ENCODE measurements at places on chromosomes 3 and 15.
A peak's percentile ranks its signal among the peaks of the same experiment; 100 is the strongest.

DNA sequence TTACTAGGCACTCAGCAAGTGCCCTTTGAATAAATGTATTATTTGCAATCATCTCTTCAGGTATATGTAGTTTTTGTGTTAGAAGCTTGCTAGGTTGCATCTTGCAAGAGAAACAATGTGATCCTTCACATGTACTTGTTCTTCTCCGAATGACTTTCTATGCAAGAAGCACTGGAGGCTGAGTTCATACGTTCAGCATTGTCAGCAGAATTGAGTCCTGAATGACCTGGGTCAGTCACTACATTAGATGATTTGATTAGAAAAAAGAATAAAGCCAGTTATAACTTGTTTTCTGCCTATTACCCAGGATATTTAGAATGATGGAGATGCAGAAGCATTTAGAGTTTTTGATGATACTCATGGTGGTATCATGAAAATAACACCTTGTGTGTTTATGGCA lies 479.1 kb upstream of the TPRG1 start:
- no peak for DNase-seq

- DNase-seq: no peak
Observed at GRCh38 chr3:49295489-49296058, 18.5 kb upstream of the C3orf62 start.

- DNase-seq: no peak
Observed at GRCh38 chr15:71538181-71538580, 272.2 kb upstream of the NR2E3 start.

GRCh38 chr15:57284535-57284934 lies 91.8 kb upstream of the CGNL1 start:
- no peak for DNase-seq

- DNase-seq: no peak
Observed at GRCh38 chr3:15205934-15206661, at the start of gene CAPN7. TSS of gene CAPN7 (plus strand) at chr3:15206246. CDS start at chr3:15206496, 250 bp downstream.

GRCh38 chr15:51888593-51889195 lies 59.2 kb downstream of the TMOD3 start:
- DNase-seq: no peak

DNA sequence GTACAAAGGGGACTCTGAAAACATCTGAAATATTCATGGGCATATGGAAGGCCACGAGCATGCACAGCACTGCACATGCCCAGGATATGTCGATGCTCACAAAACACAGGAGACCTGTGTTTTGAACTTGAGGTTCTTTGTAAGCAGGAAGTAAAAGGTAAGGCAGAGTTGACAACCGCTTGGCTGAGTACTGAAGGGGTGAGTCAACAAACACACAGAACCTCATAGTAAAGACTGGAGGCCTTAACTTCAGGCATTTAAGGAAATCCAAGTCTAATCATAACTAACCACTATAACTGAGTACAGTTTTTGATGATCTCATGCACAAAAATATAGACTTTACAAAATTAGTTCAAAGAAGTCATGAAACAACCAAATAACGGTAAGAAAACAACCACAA lies 80.6 kb downstream of the MYO9A start:
- DNase-seq: no peak

- no peak for DNase-seq
Observed at GRCh38 chr3:16466822-16467221, 46.7 kb downstream of the RFTN1 start.

GRCh38 chr15:44427756-44428724 lies 611 bp downstream of the CTDSPL2 start:
- DNase-seq: peak; percentile 57

- peak; percentile 55 for DNase-seq
Observed at GRCh38 chr15:81752546-81752942, 293.3 kb downstream of the MEX3B start.

DNA sequence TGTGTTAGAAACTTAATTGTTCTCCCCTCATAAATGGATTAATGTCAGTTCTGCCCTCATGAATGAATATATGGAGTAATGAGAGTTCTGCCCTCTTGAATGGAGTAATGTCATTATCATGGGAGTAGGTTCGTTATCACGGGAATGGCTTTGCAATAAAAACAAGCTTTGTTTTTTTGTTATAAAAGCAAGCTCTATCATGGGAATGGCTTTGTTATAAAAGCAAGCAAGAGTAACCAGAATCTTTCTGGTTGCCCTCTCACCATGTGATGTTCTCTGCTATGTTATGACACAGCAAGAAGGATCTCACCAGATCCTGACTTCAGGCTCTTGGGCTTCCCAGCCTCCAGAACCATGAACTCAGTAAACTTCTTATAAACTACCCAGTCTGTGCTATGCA lies 38.4 kb upstream of the UBL7 start:
- no peak for DNase-seq

- peak; percentile 2 for DNase-seq
Observed at GRCh38 chr15:74173380-74174218, at the start of gene ISLR. TSS of gene ISLR (plus strand) at chr15:74173710. CDS start at chr15:74174859, 1,149 bp downstream.

DNA sequence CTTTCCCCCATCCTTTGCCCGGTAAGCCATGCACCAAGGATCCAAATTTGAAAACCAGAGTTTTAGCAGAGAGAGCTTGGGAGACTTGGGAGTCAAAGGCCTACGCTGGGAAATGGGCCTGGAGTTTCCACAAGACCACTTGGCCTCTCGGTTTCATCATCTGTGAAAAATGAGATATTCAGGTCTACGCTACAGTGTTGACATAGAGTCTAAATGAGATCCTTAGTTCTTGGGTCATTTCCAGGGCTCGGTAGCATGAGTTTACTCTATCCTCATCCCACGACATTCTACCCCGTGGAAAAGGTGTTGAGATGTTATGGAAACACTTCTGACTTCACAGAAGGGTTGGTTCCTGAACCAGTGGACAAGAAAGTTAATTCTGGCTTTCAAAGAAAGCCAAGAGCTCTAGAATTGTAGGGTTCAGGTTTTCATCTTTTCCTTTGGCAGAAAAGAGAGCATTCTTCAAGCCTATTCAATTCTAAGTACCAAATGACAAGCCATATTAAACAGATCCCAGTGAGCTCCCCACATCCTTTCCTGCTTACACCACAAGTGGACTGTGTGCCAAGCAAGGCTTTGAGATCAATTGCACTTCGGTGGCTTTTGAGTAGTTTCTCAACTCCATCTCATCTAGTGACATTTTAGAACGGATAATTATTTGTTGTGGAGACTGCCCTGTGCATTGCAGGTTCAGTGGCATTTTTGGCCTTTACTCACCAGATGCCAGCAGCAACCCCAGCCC lies 219.7 kb downstream of the SLCO3A1 start:
- peak; percentile 11 for DNase-seq

GRCh38 chr3:169379496-169380090 lies 283.9 kb downstream of the MECOM start:
- no peak for DNase-seq

DNA sequence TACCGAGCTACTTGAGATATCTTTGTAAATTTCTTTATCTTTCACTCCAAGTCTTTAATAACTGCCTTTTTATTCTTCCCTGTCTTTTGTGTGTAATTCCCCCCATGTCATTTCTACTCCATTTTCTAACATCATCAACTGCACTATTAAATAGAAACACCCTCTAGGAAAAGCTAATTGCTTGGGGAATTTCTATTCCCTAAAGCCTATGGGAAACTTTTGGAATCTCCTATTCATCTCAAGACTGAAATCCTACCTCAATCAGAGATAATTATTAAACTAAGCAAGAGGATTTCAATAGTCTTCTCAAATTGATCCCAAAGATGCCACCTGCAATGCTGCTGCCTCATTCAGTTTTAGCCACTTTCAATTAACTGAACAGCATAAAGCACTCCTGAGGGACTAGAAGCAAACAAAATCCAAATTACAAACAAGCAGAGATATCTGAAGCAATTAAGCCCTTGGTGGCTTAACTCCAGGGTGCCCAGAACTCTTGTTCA lies 598.7 kb downstream of the IGSF11 start:
- no peak for DNase-seq

DNA sequence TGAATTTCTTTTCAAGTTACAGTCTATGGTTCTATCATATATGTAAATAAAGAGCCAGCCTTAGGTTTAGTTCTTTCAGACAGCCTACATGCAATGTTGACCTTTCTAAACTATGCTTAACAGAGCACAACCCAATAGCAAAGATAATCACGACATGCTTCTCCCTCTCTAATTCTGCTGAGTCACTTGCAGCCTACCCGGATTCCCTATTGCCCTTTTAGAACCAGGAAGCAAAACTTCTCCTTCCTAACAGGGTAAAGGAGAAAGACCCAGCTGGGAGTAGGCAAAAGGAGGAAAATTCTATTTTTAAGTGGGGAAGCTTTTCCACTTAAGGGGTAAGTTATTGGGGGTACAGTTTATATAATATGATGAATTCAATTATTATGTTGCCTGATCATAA lies 79.3 kb downstream of the SLC7A14 start:
- DNase-seq: no peak

- DNase-seq: no peak
Observed at GRCh38 chr3:112293368-112294321, at the start of gene SLC9C1. TSS of gene SLC9C1 (minus strand) at chr3:112294216. CDS start at chr3:112286791, 7,425 bp downstream.

DNA sequence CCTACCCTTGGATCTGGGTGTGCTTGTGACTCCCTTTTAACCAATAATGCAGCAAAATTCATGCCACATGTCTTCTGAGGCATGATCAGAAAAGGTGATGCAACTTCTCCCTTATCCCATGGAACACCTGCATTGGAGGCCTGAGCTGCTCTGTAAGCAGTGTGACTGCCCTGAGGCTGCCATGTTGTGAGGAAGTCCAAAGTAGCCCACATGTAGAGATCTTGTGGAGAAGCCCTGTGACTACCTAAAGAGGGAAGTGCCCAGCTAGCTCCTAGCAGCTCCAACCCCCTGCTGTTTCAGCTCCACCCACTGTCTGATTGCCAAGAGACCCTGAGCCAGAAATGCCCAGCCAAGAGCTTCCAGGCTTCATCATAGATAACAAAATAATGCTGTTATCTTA lies 6.4 kb upstream of the NR1D2 start:
- no peak for DNase-seq
